Skeletal muscle cell (primary cell): ENCODE measurements at places on chromosomes 3 and 15.

DNA sequence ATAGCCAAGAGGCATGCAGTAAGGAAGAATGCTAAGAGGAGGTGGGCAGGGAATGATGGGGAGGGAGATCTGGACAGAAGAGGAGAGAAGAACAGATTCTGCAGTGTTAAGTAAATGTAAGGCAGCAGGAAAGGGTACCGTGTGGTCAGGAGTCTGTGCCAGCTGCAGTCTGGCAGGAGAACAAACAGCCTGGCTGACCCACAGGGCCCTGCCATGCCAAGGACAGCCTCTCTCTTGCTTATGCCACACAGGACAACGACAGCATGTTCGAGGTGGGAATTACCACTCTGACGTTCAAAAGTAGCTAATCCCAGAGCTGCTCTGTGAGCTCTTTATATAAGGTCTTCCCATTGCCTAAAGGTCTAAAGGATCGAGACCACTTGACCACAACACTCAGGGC lies 31.3 kb downstream of the DAPK2 start:
- no peak for DNase-seq

- no peak for DNase-seq
Observed at GRCh38 chr3:78046566-78046965, 1006.7 kb downstream of the ROBO2 start.

GRCh38 chr3:14124223-14124614 lies 451 bp downstream of the CHCHD4 start:
- no peak for DNase-seq

- peak; percentile 48 for DNase-seq
Observed at GRCh38 chr15:31396881-31397560, 70.4 kb downstream of the KLF13 start.

DNA sequence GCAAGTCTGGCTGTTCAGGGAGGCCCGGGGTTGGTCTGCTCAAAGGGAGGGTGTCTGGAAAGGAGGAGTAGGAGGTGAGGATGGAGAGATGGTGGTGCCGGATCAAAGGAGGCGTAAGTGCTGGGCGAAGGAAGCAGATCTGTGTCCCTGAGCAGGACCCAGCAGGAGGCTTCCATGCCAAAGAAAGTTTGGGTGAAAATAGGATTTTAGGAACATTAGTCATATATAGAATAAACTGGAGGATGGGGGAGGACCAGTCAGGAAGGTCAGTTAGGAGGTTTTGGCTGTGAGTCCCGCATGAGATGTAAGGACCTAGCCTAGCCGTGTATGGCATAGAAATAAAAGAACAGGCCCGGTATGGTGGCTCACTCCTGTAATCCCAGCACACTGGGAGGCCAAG lies 28.6 kb upstream of the VPS8 start:
- DNase-seq: no peak

- no peak for DNase-seq
Observed at GRCh38 chr3:188390343-188390718, 236.4 kb downstream of the LPP start.

GRCh38 chr3:177827511-177828207 lies 630.4 kb upstream of the TBL1XR1 start:
- DNase-seq: peak; percentile 79

- no peak for DNase-seq
Observed at GRCh38 chr3:50254577-50255250, 14.2 kb upstream of the SEMA3B start.

DNA sequence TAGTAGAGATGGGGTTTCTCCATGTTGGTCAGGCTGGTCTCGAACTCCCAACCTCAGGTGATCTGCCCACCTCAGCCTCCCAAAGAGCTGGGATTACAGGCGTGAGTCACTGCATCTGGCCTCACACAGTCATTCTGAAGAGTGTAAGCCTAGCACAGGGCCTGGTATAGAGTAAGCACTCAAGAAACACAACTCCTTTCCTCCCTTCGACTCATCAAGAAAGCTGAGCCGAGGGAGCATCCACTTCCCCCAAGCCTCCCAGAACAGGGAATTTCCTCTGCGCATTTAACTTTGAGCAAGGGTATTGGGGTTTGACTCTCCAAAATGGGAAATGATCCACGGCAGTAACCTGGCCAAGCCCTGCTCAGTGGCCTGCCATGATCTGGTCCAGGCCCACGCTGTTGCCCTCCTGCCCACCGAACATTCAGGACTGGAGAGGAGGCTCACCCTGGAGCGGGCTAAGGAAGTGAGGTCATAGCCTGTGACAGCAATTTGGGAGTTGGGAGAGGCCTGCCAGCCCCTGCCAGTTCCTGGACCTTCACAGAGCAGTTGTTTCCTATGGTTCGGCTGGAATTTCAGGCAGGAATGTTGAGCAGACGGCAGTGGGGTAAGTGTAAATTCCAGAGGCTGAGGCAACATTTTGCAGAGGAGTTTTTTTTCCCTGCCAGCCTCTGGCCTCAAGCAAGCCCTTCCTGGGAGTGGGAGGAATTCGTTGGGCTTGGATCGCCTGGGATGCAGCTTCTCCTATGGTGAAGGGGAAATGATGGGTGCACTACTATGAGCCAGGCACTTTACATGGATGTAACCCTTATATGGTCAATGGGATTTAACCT lies 21.2 kb upstream of the SMAD3 start:
- no peak for DNase-seq

DNA sequence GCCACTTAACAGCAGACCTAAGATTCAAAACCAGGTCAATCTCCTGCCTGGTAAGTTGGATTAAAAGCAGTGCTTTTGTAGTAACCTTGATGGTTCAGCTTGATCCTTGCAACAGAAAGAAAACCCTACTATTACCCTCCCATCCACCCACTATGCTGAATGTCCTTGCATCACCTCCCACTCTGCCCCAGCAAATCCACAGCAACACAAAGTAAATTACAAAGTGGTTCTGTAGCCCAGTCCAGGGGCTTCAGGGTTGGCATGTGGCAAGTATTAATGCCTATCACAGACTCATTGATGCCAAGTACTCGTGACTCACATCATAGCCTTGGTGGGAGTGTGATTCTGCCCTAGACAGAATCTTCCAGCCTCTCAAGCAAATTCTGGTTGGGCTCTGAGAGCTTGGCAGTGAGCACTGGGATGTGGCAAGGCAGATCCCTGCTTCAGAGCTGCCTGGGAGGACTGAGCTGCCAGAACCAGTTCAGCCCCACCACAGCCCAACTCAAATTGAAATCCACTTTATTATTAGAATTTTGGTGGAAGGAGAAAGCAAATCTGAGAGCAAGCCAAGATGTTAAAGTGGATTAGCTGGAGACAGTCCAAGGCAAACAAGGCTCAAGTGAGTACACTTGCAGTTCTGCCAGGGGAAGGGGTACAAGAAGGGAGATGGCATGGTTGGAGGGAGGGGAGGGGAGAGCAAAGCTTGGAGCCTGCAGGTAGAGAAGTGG lies 225.8 kb upstream of the UMPS start:
- peak; percentile 28 for DNase-seq

DNA sequence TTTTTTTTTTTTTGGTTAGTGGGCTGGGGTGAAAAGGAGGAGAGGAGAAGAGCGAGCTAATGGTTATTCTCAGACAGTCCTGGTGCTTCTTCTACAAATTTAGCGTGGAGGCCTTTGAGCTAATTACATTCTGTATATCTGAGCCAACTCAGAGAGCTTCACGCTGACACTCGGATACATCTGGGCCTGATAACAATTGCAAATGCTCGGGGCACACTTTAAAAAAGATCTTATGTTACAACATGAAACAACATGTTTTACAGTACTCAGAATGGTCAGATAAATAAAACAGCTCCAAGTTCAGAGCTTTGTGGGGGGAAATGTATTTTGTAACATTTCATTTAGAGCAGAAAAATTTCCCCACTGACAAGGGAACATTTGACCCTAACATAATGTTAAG lies 966.9 kb upstream of the NR2F2 start:
- DNase-seq: no peak

DNA sequence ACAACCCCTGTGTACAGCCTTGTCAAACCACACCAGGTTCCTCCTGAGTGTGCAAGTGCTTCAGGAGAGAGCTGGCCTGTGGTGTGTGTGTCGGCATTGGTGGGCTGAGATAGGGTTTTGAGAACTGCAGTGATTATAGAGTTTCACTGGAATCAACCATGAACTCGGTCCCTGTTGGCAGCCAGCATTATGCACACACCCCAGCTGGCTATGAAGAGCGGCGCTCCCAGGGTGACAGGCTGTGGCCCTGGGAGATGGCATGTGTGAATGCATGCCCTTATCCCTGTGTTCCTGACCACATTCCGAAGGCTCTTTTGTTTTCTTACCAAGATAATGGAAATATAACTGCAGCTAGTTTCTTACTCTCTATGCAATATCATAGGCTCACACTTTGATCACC lies 101.8 kb downstream of the SNRK start:
- no peak for DNase-seq

- DNase-seq: no peak
Observed at GRCh38 chr3:152470095-152470494, 201.4 kb downstream of the MBNL1 start.

GRCh38 chr3:114887806-114888205 lies 259.3 kb downstream of the ZBTB20 start:
- DNase-seq: no peak

GRCh38 chr3:149462581-149463011 lies 11.9 kb upstream of the TM4SF4 start:
- DNase-seq: no peak

DNA sequence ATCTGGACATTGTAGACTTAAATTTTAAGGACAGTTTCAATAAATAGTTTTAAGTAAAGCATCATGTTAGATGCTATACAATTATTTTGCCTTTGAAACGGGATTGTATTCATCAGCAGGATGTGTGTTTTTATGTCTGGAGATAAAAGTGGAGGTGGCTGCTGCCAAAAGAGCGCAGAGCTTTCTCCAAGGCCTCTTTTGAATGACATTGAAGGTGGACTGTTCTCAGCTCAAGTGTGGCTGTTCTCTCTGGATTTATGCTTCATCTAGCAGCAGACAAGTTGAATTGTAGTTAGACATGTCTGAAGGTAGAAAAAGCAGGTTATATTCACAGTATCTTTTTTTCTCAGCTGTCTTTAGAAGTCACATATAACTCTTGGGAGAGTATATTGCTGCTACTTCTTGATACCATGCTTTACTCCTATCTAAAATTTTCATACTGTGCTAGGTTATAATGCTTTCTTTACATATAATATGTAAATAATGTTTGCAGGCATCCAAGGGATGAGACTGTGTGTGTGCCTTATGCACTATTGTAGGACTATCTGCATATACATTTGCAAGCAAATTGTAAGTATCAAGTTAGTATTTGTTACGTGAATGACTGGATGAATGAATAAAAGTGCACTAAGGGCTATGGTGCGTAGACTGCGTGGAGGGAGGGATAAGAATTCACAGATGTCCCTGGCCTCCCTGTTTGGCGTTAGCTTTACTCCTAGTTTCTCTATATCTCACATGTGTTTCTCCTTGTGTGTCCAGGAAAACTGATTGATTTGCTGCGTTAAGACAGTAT lies 340.1 kb downstream of the NAALADL2 start:
- no peak for DNase-seq

- DNase-seq: no peak
Observed at GRCh38 chr15:56653107-56653506, 80.2 kb downstream of the ZNF280D start.

GRCh38 chr15:56775641-56776040 lies 42.3 kb upstream of the ZNF280D start:
- no peak for DNase-seq

GRCh38 chr15:27993996-27994780 lies 104.9 kb downstream of the OCA2 start:
- DNase-seq: no peak

DNA sequence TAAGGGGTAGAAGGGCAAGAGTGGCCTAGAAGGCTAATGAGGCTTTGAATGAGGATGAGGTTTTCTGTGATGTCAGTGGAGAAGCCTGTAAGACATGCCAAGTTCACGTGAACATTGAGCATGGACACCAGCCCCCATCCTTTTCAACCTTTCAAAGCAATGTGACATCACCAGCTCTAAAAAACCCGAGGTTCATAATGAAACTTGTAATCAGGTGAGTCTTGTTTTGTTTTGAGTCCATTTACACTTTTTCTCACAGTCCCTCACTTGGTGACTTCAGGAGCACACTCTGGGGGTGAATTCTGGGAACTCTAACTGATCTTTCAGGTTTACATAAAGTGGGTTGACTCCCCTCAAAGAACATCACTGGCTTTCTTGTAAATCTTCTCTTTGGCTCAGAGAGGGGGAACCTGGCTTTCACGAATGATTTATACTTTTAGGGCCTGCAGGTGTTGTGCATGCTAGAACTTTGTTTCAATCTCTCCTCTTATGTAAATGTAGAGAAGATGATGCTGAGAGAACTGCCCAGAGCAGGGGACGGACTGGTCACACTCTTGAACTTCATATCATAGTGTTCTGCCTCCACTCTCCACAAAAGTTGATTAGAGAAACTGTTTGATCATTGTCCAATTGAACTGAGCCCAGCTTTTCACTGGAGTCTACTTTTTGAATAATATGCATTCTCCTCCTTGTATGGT lies 224.7 kb upstream of the SATB1 start:
- DNase-seq: no peak

- no peak for DNase-seq
Observed at GRCh38 chr3:41102053-41102556, 97.2 kb upstream of the CTNNB1 start.

GRCh38 chr3:42174679-42175385 lies 83.7 kb downstream of the TRAK1 start:
- DNase-seq: no peak

- no peak for DNase-seq
Observed at GRCh38 chr15:97981058-97981457, 20.6 kb downstream of the ARRDC4 start.

DNA sequence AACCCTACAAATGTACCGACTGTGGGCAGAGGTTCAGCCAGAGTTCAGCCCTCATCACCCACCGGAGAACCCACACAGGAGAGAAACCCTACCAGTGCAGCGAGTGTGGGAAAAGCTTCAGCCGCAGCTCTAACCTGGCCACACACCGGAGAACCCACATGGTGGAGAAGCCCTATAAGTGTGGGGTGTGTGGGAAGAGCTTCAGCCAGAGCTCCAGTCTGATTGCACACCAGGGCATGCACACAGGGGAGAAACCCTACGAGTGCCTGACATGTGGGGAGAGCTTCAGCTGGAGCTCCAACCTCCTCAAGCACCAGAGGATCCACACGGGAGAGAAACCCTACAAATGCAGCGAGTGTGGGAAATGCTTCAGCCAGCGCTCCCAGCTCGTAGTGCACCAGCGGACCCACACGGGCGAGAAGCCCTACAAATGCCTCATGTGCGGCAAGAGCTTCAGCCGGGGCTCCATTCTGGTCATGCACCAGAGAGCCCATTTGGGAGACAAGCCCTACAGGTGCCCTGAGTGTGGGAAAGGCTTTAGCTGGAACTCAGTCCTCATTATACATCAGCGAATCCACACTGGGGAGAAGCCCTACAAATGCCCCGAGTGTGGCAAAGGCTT lies 20.7 kb downstream of the ZSCAN2 start:
- DNase-seq: no peak

- DNase-seq: no peak
Observed at GRCh38 chr3:66386925-66387650, 113.7 kb downstream of the LRIG1 start.
